ENCODE measurements at places on chromosomes 6 and 20.

DNA sequence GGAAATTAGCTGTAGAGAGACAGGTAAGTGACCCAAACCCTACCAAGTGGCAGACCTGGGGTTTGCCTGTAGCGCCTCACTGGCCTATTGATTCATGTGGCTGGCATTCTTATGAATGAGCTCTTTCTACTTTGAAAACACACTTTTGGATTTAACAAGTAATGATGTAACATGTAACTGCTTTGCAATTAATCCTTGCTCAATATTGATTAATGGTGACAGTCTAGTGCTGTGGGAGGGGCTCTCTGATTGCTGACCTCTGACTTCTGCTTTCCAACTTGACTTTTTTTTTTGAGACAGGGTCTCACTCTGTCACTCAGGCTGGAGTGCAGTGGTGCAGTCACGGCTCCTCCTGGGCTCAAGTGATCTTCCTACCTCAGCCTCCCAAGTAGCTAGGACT lies 82.7 kb downstream of the TIAM2 start:
- no peak for DNase-seq

DNA sequence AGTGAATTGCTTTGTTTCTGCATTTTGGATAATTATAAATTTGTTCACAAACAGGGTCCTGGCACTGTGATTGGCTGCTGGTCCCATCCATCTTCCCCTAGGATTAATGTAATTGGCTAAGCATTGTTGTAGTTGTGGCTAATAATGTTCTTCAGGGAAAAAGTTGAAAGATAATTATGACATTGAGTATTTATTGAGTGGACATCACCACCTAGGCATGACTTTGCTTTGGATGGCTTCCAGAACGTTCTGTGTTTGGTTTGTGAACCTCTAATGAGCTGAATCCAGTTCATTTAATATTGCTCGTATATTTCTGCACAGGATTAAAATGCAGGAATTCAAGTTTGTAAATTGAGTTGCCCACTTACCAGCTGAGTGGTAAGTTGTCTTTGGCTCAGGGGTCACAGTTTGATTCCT lies 55.1 kb downstream of the ARID1B start:
- no peak for DNase-seq

- DNase-seq = no peak
Measured at GRCh38 chr6:113432521-113433334, 424.4 kb upstream of the MARCKS start.

DNA sequence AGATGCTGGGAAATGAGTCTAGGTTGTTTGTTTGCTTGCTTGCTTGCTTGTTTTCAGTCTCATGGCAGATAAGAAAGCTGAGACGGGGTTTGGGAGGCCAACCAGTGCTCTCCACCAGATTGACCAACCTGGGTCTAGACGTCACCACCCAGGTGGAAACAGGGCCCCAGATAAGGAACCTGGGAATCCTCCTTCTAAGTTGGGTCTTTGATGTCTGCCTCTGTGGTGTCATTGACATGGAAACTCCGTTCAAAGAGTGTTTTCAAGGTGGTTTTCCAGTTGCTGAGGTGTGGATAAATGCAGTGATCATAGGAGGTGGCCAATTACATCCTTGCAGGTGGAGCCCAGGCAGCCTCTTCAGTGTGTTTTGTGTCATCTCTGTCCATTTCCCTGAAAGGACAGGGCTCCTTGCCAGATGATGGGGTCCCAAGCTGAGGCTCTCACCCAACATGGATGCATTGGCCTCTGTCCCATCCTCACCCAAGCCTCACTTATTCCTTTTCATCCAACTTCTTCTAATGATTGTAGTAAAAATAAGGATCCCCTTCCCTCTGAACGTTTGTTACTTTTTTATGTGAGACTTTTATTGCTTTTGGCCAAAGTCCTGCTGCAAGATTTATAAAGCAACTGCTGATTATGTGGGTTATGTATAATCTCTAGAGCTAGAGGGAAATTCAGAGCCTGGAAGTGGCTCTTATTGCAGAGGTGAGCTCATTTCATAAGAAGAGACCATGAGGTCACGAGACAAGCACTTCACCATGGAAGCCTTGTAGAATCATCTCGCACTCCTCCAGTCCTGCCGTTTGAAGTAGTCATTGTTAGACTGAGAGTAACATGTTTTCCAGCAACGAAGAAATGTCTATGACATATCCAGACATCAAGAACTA lies 32.0 kb upstream of the SYNDIG1 start:
- DNase-seq = no peak

DNA sequence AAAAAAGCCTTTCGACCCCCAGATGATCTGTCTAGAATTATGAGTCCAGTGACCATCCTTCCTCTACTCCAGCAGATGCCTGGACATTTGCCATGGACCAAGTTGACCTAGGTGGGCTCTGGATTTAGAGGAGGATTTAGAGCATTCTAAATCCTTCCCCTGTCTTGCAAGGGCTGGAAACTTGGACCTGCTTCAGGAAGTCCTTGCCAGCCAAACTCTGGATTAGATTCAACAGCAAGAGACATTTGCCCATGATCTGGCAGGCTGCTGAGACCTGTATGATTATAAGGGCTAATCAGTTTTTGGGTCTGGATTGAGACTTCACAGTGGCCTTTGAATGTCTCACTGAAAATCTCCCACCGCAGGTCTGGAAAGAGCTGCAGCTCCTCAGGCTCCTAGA lies 13.1 kb upstream of the HDGFL1 start:
- DNase-seq = no peak

DNA sequence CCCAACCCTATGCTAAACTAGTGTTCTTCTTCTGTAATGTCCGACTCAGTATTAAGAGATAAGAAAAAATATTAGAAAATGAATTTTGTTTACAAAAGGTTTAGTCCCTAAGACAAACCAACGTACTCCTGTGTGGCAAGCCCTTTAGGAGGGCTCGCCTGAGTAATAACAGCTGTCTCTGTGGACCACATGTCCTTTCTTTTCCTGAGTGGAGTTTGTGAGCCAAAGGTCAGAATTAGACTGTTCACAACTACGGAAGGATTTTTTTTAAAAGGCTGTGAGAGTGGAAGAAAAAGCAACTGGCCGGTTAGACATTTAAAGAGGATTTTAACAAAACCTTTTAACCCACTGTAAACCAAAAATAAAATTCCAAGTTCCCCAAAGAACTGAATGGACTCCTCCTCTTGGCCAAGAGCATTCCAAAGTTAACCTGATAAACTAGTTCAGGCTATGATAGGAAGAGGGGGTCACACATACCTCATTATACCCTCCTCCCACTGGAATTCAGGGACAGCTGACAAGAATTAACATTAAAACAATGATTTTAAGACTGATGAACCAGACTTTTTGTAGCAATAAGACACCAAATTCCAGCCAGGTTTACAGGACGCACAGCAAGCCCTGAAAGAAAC lies 43.5 kb downstream of the FAM184A start:
- DNase-seq = no peak

DNA sequence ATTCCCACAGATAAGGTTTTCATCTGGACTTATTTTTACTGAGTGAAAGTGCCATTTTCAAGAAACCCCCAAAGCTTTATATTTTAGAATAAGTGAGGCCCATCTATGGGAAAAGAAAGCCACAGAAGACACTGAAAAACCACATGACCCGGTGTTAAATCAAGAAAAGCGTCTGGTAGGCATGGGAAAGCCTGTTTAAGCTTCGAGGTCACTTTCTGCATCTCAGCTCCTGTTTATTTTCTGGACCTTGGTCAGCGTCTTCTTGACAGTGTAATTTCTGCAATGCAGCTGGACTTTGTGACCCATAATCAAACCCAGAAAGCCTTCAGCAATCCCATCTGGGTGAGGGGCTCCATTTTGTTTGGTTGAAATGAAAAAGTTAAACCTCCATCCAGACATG lies 59.6 kb upstream of the NEDD9 start:
- no peak for DNase-seq

DNA sequence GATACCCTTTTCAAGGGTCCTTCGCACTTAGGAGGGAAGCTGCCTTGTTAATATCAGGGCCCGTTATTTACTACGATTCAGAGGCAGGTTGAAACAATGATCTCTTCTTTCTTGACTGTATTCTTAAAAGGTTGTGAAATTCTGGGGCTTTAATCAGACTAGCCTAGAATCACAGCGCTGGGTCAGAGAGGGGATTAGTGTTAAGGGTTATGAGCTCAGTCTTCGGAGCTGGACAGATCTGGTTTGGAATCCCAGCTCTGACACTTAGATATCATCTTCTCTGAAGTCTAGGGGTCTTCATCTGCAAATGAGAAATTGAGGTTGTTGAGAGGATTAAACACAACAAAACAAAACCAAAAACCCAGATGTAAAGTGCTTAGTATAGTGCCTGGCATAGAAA lies 77.4 kb downstream of the CD83 start:
- no peak for DNase-seq

DNA sequence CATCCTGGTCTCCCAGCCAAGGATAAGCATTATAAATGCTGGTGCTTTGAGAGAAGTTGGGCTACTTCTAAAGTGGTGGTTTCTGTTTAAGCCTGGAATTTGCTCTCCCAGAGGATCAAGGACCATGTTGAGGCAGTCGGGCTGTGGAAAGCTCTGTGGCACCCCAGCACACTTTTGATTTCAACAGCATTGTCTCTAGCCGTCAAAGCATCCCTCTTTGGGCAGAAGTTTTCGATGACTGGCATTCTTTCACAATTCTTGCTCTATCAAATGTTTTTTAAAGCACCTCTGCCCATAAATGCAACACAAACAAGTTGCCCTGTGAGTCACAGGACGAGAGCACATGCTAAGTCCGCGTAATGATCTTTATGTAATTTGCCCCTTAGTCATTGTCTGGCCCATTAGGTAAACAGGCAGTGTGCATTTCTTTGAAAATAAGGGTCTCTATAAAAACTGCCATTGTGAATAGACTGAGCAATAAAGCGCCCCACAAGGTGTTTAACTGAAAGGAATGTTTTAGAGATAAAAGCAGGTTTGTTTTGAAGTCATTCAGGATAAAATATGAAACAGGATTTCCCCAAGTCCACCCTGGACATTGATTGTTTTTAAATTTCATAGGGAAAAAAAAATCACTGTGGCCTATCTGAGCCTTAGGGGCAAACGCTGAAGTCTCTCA lies 44.7 kb upstream of the FOXQ1 start:
- DNase-seq = no peak

DNA sequence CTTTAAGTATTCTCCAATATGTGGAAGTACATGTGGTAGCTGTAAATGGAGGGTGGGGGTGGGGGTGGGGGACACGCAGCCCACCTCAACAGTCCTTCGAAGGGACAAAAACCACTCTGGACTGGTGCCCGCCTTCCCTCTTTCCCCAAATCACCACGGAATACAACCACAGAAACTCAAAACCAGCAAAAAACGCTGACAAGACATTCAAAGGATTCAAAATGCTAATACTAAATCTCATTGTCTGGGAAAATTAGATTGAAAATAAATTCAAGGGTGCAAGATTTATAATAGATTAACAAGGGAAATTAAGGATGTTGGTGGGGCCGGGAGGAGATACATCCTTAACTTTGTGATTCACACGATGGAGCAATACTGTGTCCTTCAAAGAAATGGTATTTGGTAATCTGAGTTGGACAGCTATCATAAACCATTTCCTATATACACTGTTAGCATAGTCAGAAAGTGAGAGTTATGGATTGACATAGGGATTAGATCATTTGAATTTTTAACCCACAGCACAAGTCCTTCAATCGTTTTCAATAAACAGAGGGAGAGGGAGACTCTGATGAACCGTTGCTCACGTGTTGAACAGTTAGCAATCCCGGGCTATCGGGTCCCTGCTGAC lies 766 bp upstream of the TBC1D22B start:
- no peak for DNase-seq

- DNase-seq = no peak
Measured at GRCh38 chr6:134201716-134202115, 116.2 kb downstream of the SGK1 start.

DNA sequence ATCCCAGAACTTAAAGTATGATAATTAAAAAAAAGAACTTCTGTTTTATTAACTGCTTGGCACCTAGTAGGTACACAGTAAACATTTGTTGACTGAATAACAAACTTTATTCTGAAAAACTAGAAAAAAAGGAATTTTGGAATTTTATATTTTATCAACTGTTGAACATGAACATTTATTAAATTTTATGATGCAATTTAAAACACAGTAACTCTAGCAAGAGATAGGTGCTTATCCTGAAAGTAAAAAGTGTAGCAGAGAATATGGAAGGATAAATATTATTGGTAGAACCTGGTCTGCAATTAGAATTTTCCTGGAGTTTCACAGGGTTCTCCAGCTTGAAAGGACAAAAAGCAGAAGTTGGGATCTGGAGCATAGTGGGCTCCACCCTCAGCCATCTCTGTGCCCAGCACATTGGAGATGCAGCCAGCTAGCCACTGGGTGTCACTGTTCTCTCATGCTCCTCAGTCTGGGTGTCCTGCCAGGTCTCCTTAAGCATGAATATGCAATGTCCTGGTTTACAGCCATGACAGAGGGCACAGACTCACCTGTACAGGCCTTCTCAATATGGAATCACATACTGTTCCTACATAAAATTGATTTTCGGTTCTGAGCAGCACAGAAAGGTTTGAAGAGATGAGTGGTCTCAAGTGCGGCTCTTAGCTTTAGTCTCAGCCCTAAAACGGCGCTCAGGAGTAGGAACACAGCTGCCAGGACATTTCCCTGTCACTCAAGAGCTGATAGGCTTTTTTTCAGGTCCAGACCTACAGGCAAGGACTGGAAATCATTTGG lies 31.7 kb upstream of the IL20RA start:
- DNase-seq = peak; percentile 4

GRCh38 chr6:27286141-27286540 lies 25.9 kb downstream of the POM121L2 start:
- no peak for DNase-seq

GRCh38 chr20:52349806-52350205 lies 158.2 kb upstream of the ZFP64 start:
- no peak for DNase-seq

DNA sequence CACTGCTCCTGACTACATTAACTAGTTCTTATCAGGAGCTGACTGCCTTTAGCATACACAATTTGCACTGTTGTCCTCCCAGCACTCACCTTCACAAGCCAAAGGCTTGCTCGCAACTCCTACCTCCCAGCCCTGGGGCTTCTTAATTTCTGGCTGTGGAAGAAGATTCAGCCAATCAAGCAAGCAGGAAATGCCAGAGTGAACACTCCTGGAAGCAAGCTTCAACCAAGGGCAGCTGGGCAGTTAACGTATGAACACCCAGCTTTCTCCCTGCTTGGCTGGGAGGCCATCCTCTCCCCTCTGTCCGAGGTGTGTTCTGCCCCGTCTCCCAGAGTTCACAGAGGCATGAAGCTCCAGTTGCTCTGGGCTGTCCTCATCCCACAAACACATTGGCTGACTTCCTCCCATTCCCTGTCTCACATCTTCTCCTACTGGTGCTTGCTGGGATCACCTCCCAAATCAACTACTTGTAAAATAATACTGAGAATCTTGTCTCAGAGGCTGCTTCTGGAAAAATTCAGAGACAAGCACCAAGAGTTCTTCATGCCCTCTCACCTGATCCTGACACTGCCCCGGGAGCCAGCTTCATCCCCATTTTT lies 15.3 kb upstream of the SRSF6 start:
- DNase-seq = no peak

GRCh38 chr20:3765171-3765882 lies 2.2 kb downstream of the ADISSP start:
- no peak for DNase-seq

All from nucleus accumbens (tissue), 56 donors.